ENCODE measurements at places on chromosomes 16 and 17.

GRCh38 chr17:69913616-69914015 lies 161.4 kb upstream of the KCNJ16 start:
- DNase-seq = no peak

DNA sequence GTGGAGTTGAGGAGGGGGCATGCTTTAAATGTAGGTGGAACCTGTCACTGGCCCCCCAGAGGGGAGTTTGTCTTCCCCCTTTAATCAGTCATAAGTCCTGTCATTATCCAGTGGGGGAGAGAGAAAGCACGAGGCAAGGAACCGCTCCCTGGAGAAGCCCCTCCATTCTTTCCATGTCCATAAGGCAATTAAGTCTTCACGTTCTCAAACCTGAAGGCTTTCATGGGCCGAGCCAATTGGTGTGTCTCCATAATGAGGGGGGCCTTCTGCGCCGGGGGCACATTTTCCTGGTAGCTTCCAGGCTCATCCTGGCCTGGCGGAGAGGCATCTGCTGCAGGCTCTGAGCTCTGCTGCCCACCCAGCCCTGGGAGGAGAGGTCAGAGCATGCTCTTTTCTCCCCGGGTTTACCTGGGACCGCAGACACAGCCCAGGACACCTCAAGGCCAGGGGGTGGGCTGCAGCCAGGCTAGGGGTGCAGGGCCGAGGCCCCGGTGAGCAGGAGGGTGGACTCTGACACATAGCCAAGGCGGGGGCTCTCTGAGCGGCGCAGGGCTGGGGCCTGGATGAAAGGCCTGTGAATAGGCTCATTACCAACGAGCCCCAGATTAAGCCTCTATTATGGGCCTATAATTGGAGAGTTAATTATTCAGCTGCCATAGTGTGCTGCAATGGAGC lies 42.5 kb downstream of the C16orf78 start:
- DNase-seq = no peak

DNA sequence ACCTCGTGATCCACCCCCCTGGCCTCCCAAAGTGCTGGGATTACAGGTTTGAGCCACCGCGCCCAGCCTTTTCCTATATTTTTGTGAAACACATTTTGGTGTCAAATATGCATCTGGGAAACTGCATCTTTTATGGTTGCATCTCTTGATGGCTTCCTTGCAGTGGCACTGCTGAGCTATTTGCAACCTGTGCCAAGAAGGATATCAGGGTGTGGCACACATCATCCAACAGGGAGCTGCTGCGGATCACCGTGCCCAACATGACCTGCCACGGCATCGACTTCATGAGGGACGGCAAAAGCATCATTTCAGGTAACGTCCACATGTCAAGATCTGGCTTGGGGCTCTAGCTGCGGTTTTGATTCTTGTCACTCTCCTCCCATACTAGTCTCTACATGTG lies 16.8 kb upstream of the USP43 start:
- DNase-seq = no peak

- DNase-seq = no peak
Observed at GRCh38 chr17:42783062-42783790, 2.8 kb downstream of the WNK4 start.

- no peak for DNase-seq
Observed at GRCh38 chr17:48584223-48584741, 5.8 kb downstream of the HOXB3 start.

DNA sequence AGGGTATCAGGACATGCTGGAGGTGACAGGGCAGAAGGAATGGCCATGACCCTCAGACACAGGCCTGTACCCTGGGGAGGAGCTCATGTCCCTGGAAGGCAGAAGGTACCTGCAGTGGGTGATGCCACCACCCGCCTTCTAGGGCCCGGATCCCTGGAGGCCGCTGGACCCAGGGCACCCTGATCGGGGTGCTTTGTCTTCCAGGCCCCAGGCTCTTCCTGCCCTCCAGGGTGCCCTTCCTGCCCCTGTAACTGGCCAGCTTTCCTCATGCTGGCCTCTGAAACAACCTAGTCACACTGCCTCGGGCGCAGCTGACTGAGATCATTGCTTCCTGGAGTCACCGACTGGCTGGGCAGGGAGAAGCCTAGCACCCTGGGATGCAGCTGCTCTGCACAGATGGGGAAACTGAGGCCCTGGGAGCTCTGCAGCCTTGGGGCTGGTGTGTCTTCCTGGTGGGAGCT lies 5.8 kb downstream of the ADCY7 start:
- DNase-seq = no peak

- DNase-seq = no peak
Observed at GRCh38 chr17:4345581-4346252, 20.8 kb downstream of the UBE2G1 start.

- no peak for DNase-seq
Observed at GRCh38 chr17:72380120-72380519, 259.3 kb downstream of the SOX9 start.

DNA sequence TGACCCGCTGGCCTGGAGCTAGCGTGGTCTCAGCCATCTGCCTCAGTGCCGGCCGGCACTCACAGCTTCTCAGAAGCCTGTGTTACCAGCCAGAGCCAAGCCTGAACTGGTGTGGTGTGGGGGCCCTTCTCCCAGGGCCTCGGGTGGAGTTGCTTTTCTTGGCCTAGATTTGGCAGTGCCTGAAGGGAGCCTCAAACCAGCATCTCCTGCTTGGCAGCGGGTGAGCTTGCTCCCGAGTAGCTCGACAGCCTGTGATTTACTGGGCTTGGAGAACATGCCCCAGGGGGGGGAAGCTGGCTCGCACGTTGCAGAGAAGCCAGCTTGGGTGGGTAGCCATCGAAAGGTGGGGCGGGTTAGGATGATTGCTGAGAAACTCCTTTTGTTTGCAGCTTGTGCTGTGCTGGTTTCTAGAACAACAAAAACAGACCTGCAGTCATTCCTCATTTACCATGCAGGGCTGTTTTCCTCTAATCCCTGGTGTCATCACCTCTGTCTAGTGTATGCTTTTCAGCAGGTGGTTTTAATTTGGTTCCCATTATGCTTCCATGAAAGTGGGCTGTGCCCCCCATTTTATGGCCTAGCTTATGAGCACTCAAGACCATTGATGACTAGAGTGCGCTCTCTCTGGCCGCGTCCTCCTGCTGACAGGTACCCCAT lies 42.2 kb downstream of the TBCD start:
- no peak for DNase-seq

DNA sequence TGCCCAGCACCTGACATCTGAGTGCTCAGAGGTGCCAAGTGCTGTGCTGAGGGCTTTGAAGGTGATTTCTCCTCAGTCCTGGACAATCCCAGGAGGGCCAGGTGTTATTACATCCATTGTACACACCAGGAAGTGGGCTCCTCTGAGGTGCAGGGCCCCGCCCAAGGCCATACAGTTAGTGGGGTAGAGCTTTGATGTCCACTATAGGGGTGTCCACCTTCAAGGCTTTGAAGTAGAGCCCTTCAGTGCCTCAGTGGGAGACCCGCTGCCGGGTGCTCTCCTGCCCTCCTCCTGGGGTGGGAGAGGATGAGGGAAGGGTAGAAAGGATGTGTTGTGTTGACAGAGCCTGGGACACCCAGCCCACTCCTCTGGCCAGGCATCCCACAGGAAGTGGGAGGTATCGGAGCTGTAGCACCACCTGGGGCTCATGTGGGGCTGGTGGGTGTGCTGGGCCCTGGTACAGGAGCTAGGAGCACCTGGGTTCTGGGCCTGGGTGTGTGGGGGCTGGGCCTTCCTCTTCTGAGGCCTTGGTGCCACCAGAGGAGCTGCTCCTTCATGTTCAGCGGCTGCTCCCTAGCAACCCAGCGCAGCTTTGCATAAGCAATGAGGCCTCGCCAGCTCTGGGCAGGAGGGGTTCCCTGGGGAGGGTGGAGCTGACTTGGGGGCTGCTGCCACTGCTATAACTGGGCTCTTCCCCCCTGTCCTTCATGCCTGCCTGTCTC lies 7.4 kb downstream of the LASP1 start:
- DNase-seq = no peak

DNA sequence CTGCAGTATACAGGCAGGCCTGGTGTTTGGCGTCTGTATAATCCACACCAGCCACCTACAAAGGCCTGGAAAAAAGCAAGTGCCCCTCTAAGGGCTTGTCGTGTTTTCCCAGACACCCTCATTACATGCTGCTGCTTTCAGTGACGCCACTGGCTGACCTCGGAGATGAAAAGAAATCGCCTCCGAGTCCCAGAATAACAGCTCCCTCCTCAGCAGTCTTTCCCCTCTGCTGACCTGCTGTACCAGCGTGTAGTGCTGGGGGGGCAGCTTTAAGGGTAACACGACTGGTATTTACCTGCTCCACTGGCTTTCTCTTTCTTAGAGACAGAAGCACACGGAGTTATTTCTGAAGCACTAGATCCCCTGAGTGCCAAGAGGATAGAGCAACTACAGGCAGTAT lies 296.8 kb downstream of the GRIN2A start:
- DNase-seq = no peak

DNA sequence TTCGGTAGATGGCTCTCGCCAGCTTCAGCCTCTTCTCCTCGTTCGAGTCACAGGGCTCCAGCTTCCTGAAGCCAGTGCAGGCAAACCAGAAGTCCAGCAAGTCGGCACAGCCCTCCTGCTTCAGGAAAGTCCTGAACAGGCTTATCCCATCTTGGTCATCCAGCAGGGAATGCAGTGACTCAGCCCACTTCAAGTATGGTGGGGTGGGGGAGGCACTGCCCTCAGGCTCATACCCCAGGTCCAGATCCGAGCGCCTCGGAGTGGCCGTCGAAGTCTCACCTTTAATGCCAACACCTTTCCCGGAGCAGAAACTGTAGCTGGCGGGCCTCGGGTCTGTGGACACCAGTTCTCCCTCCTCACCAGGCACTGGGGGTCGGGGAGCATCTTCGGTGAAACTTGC lies 5.9 kb downstream of the AXIN1 start:
- DNase-seq = no peak

GRCh38 chr17:65340401-65340800 lies 203.2 kb downstream of the RGS9 start:
- no peak for DNase-seq

DNA sequence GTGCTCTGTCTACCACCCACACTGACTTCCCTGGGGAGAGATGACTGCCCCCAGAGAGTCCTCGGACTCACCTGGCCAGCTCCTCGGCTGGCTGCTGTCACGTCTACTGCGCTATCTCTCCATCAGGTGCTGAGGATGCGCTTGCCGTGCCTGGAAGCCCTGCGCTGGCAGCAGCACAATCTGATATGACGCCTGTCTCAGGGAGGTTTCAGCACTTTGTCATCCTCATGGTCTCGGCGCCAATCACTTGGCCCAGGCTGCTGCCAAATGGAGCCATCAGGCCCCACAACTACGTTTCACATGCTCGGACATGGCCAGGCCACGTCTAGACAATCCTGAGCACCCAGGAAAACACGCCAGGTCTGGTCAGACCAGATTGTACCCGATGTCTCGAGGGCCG lies 46.7 kb downstream of the FOXL1 start:
- no peak for DNase-seq

DNA sequence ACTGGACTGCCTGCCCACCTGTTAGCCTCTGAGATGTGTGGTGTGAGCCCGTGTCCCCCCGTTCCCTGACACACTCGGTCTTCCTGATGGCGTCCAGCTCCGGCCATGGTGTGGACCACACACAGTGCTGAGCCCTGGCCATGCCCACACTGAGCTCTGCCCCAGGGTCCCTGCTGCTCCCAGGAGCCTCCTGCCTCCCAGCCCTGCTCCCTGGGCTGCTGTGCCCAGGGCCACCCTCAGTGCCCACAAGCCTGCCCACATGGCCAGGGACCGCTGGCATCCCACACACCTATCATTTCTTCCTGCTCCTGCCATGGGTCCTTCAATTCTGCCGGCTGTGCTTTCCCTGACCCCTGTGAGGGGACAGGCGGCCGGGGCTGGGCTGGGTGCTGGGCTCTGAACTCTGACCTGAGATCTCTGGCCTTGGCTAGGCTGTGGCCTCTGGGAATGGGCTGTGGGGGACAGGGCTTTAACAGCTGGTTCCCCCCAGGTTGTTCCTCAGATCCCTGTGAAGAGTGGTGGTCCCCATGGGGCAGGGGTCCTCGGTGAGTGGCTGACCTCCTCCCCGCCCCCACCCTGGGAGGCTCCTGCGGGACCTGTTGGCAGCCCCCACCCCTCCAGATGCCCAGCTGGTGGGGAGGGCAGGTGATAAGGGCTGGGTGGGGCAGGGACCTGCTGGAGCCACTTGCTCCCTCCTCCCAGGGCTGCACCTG lies 4.0 kb downstream of the CEMP1 start:
- DNase-seq = peak; percentile 86

GRCh38 chr17:42386777-42387657 lies 1.2 kb downstream of the STAT3 start:
- no peak for DNase-seq

GRCh38 chr17:78818932-78819331 lies 21.7 kb downstream of the USP36 start:
- DNase-seq = no peak

GRCh38 chr17:47279062-47279801 lies 25.6 kb downstream of the ITGB3 start:
- no peak for DNase-seq

DNA sequence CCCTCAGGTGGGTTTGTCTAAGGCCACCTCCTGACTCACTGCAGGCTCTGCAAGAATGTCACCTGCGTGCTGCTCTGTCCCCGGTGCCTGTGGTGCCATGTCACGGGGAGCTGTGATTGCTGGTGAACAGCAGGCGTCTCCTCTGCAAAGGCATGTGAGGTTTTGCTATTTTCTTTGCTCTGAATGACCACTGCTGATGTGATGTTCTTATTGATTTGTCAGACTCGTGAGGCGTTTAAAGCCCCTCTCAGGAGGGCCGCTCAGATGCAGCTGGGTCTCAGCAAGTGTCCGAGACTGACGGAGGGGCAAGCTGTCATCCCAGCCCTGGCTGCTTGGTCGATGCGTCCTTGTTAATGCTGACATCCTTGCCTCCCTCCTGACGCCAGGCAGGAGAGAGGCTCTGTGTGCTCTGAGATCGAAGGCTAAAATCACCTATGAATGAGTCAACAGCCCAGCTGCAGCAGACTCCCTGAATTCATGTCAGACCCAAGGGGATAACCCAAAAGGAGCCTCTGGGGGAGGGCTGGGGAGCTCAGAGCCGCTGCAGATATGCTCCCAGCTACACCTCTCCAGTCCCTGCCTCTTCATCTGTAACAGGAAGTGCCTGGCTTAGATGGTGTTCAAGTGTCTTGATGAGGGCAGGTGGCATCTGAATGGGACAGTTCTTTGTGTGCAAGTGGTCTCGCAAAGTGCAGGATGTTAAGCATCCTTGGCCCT lies 11.8 kb upstream of the PEMT start:
- no peak for DNase-seq
